ENCODE measurements at places on chromosomes 2 and 18.

DNA sequence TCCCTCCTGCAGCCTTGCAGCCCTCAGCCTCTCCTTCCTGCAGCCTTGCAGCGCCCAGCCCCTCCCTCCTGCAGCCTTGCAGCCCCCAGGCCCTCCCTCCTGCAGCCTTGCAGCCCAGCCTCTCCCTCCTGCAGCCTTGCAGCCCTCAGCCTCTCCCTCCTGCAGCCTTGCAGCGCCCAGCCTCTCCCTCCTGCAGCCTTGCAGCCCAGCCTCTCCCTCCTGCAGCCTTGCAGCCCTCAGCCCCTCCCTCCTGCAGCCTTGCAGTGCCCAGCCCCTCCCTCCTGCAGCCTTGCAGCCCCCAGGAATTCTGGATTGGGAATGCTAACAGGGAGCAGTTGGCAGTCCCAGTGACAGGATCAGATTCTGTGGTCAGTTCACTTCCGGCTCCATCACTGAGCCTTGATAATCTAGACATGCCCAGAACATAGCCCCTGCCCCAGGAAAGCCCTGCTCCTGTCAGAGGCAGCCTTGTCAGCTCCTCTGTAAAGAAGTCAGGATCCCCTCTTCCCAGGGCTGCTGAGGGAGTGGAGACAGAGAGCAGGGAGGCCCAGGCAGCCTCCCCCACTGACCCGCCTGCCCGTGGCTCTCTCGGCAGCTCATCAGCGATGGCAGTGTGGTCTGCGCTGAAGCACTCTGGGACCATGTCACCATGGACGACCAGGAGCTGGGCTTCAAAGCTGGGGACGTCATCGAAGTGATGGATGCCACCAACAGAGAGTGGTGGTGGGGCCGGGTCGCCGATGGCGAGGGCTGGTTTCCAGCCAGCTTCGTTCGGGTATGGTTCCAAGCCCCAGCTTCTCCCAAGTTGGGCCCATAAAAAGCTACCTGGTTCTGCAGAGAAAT lies 54.8 kb downstream of the FAM168B start:
- no peak for DNase-seq

- DNase-seq: no peak
Measured at GRCh38 chr2:141399270-141399669, 731.5 kb downstream of the LRP1B start.

DNA sequence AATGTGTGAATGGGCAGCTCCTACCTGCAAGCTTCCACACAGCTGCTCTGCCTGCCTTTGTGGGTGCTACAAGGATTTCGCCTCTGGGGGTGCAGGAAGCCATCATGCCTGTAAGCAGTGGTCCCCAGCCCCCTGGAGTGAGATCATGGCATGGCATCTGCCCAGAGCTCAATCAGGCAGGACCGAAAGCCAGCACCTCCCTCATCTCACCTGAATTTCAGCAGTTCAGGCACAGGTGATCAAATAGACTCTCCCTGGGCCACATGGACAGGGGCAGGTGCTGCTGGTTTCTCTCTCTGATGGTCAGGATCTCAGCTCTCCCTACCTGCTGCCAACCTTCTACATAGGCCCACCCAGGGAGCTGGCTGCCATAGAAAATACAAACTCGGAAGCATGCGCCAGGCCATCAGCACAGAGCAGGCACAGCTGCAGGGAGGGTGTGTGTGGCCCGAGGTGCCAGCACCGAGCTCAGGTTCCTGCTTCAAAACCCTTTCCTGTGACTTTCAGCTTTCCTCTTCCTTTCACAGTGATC lies 133.2 kb upstream of the ID2 start:
- no peak for DNase-seq

GRCh38 chr2:178767094-178768060 lies 39.8 kb downstream of the TTN start:
- no peak for DNase-seq

GRCh38 chr2:45256867-45257641 lies 247.8 kb upstream of the SIX2 start:
- no peak for DNase-seq

GRCh38 chr18:8745355-8746014 lies 40.1 kb downstream of the MTCL1 start:
- no peak for DNase-seq

GRCh38 chr2:230413479-230413878 lies 2.5 kb upstream of the SP100 start:
- no peak for DNase-seq

DNA sequence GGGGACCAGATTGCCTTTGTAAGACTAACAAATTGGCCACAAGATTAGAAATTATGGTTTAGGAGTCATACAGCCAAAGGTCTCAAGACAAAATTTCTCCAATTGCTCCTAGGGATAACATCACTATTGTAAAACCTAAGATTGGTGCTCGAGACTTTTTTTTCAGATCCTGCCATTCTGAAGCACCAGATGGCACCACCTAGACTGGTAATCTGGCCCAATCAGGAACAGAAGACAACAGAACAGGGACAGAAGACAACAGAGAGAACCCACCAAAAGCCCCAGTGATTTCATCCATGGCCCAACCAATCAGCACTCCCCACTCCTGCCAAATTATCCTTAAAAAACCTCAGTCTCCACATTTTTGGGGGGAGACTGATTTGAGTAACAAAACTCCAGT lies 66.8 kb downstream of the LINC00305 start:
- DNase-seq: no peak
